Thyroid gland (tissue), 4 donors: ENCODE measurements at places on chromosomes 3 and 15. TPM values are rescaled to one million over a fixed set of nuclear protein-coding genes. Genes with fewer than 3 reads are reported as not detected.

CCR2 gene
- 4.4 TPM for total RNA-seq

DNA sequence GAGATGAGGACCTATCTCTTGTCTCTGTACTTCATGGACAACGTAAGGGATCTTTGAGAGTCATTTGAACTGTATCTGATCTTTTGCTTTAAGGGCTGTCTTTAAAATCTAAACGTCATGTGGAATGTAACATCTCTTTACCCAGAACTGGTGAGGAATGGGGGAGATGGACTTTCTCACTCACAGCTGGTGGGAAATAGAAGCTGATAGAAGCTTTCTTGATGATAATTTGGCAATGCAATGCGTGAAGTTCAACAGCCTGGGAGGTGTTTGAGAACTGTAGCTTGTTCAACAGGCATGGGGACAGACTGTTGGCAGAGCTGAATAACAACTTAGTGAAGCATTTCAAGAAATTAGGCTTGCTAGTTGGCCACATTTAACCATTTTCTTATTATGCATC lies 21.5 kb upstream of the RORA start:
- no peak for DNase-seq

MASP1 gene
- 5.5 TPM for total RNA-seq

RAB27A gene
- 14.7 TPM for total RNA-seq

HTR3E gene
- total RNA-seq: not detected

- peak; percentile 22 for DNase-seq
Observed at GRCh38 chr3:160796813-160797164, 40.8 kb downstream of the PPM1L start.

DNA sequence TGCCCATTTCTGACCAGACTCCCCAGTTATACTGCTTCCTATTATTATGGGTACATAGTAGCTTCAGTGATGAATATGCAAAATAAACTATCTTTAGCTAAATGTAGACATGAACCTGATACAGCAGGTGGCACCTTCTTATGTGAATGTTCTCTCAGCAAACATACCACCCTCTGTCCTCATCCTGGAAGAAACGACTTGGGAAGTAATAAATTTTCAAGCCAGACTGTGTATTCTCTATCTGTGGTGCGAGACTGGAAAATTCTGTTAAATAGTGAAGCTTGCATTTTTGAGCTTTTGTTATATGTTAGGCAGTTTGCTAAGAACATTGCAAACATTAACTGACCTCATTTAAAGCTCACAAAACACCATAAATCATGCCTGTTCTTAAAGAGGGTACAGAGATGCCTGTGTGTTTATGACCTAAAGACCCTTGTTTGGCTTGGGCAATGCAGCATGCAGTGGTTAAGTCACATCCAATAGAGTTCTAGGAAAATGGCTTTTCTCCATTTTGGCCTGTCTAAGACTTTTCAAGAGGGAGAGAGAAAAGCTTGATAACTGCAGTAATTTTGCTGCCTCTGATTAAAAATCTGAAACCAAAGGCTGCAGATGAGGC lies 287.1 kb downstream of the NEK10 start:
- DNase-seq: no peak

ESYT3 gene
- total RNA-seq: 82.8 TPM

DNA sequence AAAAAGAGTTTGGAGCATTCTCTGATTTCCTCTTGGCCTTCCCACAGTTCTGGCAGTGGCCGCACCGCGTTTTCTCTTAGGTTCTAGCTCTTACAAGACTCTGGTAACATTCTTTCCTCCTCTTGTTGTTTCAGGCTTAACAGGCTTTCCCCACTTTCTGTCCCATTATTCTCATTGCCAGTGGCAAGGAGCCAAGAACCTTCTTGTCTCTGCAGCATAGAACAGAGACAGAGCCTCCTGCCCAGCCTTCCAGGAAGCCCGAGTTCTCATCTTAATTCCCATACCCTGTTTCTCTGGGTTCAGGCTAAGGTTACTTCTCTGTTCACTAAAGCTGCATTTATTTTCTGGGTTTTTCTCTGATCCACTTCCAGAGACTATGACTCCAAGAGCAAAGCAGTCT lies 61.1 kb downstream of the DUT start:
- peak; percentile 53 for DNase-seq

DNA sequence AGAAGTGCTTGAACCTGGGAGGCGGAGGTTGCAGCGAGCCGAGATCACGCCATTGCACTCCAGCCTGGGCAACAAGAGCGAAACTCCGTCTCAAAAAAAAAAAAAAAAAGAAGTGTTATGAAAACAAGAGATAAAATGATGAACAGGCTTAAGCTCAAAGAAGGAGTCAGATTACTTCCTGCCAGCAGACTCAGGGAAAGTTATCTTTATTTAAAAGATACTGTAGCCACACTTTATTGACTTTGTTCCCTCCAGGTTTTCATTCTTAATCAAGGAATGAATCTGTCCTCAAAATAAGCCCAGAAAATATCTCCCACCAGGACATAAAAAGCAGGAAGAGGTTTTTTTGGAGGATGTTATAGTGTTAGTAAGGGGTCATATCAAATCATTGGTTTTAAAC lies 176.5 kb upstream of the KCNMB2 start:
- no peak for DNase-seq

DNA sequence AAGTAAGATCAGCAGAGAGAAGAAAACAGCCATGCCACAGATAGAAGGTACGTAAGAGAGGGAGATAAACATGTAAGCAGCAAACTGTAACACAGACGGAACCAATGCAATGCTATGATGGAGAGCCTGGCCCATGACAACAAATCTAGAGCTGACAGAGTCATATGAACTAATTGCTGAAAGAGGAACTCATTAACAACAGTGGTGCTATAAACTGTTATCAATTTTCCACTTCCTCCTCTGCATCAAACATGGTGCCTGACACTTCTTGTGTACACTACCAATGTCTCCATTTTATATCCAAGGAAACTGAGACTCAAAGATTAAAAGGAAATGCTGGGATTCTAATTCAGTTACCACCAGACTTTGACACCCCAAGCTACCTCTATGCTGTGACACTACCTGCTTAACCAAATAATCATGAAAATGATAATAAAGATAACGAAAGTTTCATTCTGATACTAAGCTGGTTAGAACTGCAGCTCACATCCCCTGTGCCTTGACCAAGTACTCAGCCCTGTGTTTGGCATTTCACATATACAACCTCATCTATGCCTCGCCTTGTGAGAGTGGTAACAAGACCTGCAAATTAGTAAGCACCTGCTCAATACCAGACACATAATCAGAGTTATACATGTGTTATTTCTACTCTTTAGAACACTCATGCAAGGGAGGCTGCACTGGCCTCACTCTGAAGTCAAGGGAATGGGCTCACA lies 79.3 kb downstream of the ANO10 start:
- no peak for DNase-seq

DNA sequence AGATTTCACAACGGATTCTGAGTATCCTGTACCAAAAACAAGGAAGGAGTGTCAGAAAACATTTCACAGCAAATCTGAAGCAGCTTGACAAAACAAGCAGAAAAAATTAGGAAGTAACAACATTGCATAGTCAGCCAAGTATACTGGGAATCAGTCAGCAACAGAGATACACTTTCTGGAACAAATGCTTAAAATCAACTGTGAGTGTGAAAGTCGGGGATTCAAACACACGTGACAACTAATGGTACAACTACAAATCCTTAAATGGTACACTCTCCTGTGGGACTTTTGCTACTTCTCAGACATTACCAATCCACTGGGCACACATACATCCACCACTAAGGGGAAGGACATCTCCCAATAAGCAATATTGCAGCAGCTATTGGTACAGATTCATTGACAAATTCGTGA lies 296.6 kb upstream of the MME start:
- no peak for DNase-seq

TMCO5A gene
- not detected for total RNA-seq

GRCh38 chr15:49758456-49758855 lies 137.6 kb downstream of the DTWD1 start:
- DNase-seq: no peak

GRCh38 chr15:72982714-72983113 lies 69.5 kb upstream of the NEO1 start:
- no peak for DNase-seq

GRCh38 chr3:71541313-71541712 lies 42.2 kb downstream of the FOXP1 start:
- no peak for DNase-seq

DNA sequence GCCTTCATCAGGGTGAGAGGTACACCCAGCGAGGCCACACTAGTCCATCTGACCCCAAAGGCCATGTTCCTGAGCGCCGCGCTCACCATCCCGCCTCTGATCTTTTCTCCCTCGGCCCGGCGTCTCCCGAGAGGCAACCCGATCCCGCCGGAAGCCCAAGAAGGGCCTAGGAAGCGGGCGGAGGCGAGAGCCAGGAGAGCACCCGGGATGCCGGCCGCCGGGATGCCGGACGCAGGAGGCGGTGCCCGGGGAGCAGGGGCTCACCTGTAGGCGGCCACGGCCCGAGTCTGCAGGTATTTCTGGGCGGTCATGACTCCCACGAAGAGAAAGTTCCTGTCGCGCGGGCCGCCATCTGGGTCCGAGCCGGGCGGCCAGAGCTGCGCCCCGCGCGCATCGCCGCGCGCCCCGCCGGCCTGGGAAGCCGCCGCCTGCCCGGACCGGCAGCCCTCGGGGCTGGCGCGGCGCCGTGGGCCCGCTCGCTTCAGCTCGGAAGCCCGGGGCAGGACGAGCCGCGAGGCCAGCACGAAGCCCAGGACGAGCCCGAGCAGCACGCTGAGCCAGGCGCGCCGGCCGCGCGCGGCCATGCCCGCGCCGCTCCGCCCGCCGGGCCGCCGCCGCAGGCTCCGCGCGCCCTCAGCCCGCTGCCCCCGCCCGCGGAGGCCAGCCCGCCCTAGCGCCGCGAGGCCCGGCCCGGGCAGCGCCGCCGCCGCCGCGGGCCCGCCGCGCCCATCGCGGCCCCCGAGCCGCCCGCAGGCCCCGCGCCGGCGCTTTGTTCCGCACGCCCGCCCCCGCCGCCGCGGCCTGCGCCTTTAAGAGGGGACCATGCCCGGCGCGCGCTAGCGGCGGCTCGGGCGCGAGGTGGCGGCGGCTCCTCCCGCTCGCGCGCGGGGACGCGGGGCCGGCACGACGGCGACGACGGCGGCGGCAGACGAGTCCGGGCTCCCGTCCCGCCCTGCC lies 697 bp downstream of the CHSY1 start:
- peak; percentile 56 for DNase-seq

- no peak for DNase-seq
Observed at GRCh38 chr3:77319711-77320110, 279.8 kb downstream of the ROBO2 start.
